ENCODE measurements at places on chromosomes 11 and 22.

DNA sequence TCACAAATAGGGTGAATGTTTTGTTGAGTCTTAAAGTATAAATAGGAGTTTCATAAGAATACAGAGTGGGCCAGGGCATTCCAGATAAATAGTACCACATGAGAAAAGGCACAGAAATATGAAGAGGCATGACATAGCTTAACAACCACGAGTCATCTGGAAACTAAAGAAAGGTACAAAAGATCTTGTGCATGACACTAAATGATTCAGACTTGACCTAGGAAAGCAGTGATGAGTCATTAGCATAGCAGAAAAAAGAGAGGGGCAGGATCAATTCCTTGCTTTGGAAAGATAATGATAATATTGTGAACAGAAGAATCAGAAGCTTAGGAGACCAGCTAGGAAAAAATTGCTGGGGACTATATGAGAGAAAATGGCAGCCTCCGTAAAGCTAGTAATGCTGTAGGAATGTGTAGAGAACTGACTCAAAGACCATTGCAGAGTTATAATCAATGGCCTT, 47.6 kb upstream of the FIBIN start:
- no peak for DNase-seq

DNA sequence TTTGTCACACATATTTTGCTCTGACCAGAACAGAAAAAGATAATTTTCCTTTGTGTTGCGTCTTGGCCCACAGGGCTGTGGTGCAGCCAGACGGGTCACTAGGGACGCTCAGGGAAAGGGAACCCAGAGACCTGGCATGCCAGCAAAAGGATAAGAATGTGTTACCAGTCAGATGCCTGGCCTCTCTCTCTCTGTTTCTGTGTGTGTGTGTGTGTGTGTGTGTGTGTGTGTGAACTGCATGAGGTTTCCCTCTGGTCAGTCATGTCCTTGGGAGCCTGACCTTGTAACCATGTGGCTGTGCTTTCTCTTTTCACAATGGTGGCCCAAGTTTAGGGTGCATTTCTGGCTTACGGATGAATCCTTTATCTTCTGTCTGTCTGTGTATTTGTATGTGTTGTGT, 25.4 kb downstream of the CCKBR start:
- no peak for DNase-seq

- DNase-seq, result no peak
Measured at GRCh38 chr11:96357794-96358193, 14.8 kb upstream of the MAML2 start.

GRCh38 chr11:8168485-8169257, at the start of gene RIC3:
Gene RIC3, minus strand, starts transcription at chr11:8169025. Its CDS starts 36 bp downstream, at chr11:8168989.
- no peak for DNase-seq

DNA sequence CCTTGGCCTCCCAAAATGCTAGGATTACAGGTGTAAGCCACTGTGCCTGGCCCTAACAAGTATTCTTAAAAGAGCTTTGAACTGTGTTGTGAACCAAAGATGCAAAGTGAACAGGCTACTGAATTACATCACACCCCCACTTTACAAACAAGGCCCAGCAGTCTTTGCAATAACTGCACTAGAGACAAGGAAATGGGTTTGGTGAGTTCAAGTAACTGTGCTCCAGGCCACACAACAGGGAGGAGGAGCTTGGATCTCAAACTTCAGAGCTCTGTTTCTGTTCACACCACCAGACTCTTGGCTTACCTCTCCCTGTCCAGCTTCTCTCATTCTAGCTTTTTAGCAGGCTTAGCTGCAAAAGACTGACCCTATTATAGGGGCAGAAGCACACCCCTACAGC, 30.4 kb upstream of the RASL10A start:
- no peak for DNase-seq

DNA sequence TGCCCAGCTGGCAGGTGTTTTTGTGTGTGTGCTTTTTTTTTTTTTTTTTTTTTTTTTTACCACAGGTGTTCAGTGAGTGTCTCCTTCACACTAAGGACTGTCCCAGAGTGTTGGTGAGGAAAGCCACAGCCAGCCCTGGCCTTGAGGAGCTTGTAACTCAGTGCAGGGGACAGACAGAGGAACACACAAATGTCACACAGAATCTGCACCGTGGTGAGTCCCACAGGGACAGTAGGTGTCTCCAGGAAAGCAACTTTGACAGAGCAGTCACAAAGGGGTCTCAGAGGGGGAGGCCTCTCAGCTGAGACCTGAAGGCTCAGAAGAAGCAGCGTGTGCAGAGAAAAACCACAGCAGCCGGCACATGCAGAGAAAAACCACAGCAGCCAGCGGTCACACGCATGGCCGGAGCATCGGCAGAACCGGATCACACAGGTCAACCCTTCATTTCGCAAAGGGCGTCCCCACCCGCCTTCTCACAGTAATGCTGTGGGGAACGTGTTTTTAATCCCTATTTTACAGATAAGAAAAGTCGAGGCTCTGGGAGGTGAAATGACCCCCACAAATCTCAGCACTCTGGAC, 101.7 kb upstream of the PRR5 start:
- no peak for DNase-seq

GRCh38 chr11:119999220-119999619, 138.7 kb downstream of the TRIM29 start:
- no peak for DNase-seq

DNA sequence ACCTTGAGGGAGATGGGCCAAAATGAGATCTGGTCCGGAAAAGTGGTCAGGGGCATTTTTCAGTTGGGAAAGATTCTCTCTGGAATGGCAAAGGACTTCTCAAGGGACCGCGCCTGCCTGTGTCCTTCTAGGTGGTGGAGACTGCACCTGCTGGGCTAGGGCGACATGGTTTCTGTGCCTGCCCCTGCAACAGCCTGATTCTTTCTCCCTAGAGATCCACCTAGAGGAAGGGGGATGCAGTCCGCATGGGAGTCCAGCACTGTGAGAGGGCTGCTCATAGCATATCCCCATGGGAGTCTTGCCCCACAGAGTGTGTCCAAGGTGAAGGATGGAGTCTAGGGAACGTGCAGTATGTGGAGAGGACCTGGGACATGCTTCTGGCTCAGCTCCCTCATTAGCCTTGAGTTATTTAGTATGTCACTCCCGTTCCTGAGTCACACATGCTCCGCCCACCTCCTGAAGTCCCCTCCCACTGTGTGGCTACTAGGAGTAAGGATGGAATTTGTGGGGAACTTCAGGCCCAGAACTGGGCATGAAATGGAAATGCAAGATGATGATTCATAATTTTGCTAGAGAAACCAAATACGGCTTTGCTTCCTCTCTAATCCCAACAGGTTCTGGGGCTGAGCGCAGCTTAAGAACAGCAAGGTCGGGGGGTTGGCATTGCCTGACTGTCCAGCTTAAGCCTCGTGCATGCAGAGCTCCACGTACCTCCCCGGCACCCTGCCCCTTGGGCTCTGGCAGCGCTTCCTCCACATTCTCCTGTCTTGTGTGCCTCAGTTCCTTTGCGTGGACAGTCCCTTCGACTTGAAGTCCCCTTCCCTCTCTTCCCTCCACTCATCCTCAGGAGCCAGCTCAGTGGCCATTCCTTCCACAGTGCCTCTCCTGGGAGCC, 35.0 kb downstream of the GRIK4 start:
- peak; percentile 44 for DNase-seq

- no peak for DNase-seq
Measured at GRCh38 chr11:122645847-122646246, 9.7 kb upstream of the UBASH3B start.

DNA sequence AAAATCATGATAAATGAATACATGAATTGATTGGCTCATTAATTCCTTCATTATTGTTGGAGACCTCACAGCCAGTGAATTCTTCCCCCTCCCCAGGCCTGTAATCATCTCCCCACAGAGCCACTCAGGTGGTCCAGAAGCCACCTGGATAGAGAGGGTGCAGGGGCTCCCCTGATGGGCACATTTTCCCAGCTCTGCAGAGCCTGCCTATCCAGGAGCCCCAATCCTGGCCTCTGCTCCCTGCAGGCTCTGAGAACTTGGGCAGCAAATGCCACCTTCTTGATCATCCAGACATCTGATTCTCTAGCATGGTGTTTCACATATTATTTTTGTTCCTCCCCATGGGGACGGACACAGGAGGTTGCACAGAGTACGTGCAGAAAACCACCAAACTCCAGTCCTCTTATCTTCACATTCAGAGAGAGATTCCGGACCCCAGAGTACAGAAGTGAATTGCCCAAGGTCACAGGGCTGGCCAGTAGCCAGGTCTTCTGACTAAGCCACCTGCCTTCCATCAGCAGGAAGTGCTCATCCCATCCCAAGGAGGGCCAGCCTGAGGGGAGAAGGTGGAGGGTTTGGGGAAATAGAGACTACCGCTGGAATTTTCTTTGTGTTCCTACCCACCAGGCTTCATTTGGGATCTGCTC, 348.0 kb downstream of the BUD13 start:
- no peak for DNase-seq

DNA sequence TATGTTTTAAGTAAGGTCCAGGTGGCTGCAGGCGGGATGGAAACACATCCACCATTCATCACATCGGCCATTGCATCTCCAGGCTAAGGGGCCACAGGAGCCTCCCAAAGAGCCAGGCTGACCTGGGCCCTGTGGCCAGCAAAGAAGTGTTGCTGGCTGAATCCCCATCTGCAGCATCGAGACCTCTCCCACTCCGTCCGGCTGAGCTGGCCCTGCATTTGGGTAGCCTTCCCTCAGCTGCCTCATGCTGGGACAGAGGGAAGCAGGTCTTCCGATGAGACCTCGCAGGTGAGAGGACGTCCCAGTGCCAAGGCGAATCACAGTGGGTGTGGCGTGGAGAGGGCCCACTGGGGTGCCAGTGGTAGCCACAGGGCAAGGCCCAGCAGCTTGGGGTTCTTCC, 24.5 kb downstream of the RSPH14 start:
- DNase-seq, result no peak

DNA sequence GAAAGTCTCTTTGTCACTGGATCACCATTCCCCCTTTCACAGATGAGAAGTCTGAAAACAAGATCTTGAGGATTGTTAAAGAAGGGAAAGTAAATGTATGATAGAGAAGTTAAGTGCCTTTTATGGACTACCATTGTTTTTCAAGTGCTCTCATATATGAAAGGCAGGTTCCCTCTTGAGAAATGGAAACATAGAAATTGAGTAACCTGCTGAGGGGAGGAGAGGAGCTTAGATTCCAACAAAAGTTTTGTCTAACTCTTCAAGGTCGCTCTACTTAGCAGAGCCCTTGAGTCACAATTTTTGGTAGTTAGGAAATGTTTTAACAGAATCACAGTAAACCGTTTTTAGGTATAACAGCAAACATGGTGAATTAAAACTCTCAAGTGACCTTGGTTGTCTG, 80.1 kb downstream of the SVIP start:
- DNase-seq, result no peak

DNA sequence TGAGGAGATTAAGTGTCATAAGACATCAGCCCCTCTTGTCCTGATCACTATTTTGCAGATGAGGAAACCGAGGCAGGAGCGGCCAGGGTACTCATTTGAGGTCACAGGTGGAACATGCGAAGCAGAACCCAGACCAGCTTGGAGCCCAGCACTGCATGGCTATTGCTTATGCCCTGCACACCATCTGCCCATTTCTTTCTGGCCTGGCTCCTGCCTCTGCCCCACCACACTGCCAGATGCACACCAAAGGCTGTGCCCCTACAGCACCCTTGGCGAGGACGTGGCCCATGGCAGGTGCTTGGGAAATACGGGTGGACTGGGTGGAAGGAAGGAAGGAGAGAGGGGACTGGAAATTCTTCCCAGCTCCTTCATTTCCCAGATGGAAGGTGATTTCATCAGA, 222.9 kb downstream of the CTTN start:
- DNase-seq, result no peak

DNA sequence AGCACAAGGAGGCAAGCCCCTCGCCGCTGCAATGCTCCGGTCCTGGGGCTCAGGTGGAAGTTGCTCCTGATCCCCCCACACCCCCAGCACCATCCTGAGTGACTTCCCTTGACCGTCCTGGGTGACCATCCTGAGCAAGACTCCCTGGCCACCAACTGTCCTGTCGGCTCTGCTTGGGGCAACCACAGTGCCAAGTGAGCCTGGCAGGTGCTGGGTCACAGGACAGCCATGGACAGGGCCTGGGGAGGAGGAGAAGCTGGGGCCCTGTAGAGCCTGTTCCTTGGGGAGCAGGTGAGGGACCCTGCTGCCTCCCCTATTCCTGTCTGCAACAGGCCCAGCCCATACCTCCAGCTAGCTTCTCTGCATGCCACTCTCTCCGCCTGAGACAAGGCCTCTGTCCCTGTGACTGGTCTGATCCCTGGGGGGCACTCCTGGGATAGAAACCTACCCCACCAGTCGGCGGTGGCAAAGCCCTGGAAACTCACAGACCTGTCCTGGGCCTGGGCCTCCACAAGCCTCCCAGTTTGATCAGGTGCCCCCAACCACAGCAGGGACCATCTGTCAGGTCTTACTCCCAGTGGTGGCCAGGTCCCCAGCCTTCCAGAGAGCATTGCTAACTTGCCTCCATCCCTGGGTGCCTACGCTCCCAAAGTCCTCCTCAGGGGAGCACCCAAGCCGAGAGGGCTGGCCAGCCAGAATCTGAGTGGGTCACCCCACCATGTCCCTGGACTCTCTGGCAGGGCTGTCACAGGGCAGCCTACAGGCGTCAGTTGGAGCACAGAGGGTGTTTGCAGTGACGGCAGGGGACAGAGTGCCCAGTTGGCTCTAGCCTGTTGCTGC, 68.7 kb upstream of the WNT7B start:
- DNase-seq, result peak; percentile 22

- no peak for DNase-seq
Measured at GRCh38 chr11:133988686-133989410, 32.1 kb upstream of the IGSF9B start.

DNA sequence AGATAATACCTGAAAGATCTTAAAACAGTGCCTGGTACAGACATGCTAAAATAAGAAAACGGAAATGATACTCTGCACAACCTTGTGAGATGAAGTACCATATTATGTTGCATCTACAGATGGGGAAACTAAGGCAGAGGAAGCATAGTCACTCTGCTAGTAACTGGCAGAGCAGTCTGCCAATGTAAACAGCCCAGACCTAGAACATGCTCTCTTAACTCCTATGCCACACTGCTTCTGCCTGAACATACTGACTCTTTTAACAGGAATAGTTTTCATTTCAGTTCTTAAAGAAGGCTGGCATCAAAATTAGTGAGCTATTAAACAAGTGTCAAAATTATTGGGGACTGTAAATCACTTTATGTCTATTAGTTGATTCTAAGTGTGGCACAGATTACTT, 99.9 kb downstream of the CD44 start:
- no peak for DNase-seq

- no peak for DNase-seq
Measured at GRCh38 chr11:9008011-9008550, 4.3 kb upstream of the NRIP3 start.

- no peak for DNase-seq
Measured at GRCh38 chr11:15918212-15918611, 438.1 kb downstream of the SOX6 start.
